Adrenal gland (tissue), 19 donors: ENCODE measurements at places on chromosomes 6 and 20. TPM values are rescaled to one million over a fixed set of nuclear protein-coding genes. Genes with fewer than 3 reads are reported as not detected.

GRCh38 chr20:52688345-52688744 is 283.8 kb upstream of the TSHZ2 start:
- H3K36me3 ChIP-seq = no peaks in the 10 kb centered on the region
- no peak for DNase-seq
- H3K27me3 ChIP-seq = peaks cover 3% of the 10 kb centered on the region
- no peaks in the 10 kb centered on the region for H3K4me1 ChIP-seq
- no peak overlapping the region for H3K4me3 ChIP-seq

DNA sequence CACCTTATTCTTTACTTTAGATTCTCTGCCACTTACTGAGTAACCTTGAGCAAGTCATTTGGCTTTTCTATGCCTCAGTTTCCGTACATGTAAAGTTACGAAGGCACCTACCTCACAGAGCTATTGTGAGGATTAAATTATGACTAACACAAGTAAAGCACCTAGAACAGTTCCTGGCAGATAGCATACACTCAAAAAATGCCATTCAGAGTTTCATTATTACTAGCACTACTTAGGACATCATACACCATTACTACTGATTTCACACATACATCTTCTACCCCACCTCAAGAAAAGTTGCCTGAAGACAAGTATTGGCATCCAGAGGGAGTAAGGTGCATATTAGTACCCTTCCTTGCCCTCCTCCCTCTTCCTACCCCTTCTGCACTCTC is 107.8 kb downstream of the OGFRL1 start:
- no peak overlapping the region for H3K4me3 ChIP-seq
- no peak overlapping the region for H3K27ac ChIP-seq
- DNase-seq = no peak
- H3K4me1 ChIP-seq = peaks cover 20% of the 10 kb centered on the region
- H3K27me3 ChIP-seq = no peaks in the 10 kb centered on the region

GRCh38 chr6:138004430-138005287 is 102.6 kb downstream of the PERP start:
- no peak overlapping the region for H3K4me3 ChIP-seq
- no peaks in the 10 kb centered on the region for H3K36me3 ChIP-seq
- DNase-seq = no peak
- no peaks in the 10 kb centered on the region for H3K27me3 ChIP-seq
- H3K4me1 ChIP-seq = no peaks in the 10 kb centered on the region

SEL1L2 gene
- total RNA-seq = not detected

GRCh38 chr20:23138682-23139081 is 52.6 kb upstream of the CD93 start:
- H3K27me3 ChIP-seq = no peaks in the 10 kb centered on the region
- H3K4me3 ChIP-seq = no peak overlapping the region
- no peak for DNase-seq
- no peaks in the 10 kb centered on the region for H3K36me3 ChIP-seq
- H3K27ac ChIP-seq = no peak overlapping the region

- no peak overlapping the region for H3K27ac ChIP-seq
- no peak for DNase-seq
- no peaks in the 10 kb centered on the region for H3K27me3 ChIP-seq
- H3K4me3 ChIP-seq = no peak overlapping the region
- H3K36me3 ChIP-seq = no peaks in the 10 kb centered on the region
Observed at GRCh38 chr6:112033791-112034615, 19.9 kb upstream of the CCN6 start.

GNMT gene
- 0.39 TPM for total RNA-seq

DNA sequence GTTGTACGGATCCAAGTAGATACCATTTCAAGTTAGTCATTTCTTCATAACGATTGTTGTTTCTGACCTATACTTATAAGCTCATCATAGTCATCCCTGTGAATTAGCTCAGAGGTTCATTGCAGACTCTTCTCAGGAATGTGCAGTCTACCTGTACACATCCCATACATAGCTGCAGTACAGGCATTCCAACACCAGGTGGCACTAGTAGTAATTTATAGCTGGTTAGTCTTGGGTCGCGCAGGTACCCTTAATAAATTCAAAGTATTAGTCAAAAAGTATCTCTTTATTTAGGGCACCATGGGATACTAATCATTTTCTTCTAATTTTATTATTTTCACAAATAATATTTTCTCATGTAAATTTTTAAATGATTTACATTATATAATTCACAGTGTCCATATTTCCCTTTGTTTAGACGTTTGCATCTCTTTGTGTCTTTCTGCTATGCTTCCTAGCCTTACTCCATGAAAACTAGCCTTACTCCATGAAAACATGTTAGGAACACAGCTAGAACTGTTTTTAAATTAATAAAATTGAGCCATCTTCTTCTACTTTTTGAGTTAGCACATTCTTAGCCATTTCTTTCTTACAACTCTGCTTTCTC is 128.6 kb upstream of the FAM83B start:
- no peaks in the 10 kb centered on the region for H3K4me1 ChIP-seq
- H3K36me3 ChIP-seq = no peaks in the 10 kb centered on the region
- DNase-seq = peak; percentile 31
- no peak overlapping the region for H3K27ac ChIP-seq
- no peak overlapping the region for H3K4me3 ChIP-seq

GRCh38 chr6:34586327-34587040 is 30.4 kb upstream of the SPDEF start:
- peaks cover 10% of the 10 kb centered on the region for H3K36me3 ChIP-seq
- H3K27ac ChIP-seq = no peak overlapping the region
- no peak for DNase-seq
- H3K4me3 ChIP-seq = no peak overlapping the region
- H3K27me3 ChIP-seq = no peaks in the 10 kb centered on the region

SAMD3 gene
- total RNA-seq = 4.3 TPM

DNA sequence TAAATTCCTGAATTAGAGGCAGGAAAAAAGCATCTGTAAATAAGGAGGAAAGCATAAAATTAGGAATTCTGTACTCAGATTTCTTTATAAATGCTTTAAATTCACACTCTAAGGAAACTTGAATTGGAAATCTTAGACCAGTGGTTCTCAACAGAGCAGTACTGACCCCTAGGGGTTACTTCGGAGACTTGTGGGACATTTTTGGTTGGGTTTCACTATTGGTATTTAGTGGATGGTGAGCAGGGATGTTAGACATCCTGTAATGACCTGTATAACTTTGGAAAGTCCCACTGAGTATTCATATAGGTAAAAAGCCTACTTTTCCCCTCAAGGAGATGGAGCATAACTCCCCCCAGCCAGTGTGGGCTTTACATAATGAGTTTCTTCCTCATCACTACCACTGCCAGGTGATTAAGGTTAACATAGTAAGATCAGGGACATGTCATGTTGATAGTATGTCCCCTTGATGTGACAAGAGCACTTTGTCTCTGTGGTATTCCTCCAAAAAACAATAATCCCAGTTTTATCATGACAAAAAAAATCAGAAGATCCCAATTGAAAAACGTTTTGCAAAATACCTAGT is 31.0 kb downstream of the GLO1 start:
- H3K27ac ChIP-seq = no peak overlapping the region
- H3K4me1 ChIP-seq = peaks cover 12% of the 10 kb centered on the region
- DNase-seq = no peak

DNA sequence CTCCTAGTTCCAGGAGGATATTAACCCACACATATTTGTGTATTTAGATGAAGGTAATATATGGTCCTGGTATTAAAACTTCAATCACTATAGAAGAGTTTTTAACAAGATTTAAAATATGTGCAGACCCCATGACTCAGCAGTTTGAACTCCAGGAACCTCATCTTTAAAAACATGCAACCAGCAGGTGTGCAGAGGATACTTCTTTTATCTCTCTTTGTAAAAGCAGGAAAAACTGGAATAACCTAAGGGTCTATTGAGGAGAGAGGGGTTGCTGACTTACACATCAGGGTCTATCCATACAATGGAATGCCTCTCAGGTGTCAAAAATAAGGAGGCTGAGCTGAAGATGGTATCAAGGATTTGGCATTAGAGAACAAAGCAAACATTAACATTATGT is 36.9 kb upstream of the TFAP2C start:
- DNase-seq = no peak
- no peaks in the 10 kb centered on the region for H3K27me3 ChIP-seq
- no peaks in the 10 kb centered on the region for H3K4me1 ChIP-seq

DNA sequence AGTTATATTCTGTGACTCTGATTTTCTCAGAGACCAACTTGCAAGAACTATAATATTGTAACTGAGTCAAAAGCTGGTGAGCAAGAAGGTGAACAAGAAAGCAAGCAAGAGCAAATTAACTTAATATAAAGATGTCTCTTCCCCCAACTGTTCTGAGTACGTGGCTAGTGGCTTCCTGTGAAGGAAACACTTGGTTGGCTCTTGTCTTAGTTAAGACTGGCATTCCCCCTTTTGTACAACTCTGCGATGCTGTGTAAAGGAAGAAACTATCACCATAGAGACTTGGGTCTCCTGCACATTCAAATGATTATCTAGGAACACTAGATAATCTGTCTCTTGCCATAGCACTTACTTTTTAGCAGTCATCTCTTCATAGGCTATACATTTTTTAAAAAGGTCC is 47.3 kb upstream of the TNFAIP3 start:
- no peak for DNase-seq
- no peaks in the 10 kb centered on the region for H3K27me3 ChIP-seq
- peaks cover 15% of the 10 kb centered on the region for H3K4me1 ChIP-seq
- no peak overlapping the region for H3K27ac ChIP-seq

RIPPLY2 gene
- total RNA-seq = not detected

KIAA0408 gene
- 1.8 TPM for total RNA-seq

DNA sequence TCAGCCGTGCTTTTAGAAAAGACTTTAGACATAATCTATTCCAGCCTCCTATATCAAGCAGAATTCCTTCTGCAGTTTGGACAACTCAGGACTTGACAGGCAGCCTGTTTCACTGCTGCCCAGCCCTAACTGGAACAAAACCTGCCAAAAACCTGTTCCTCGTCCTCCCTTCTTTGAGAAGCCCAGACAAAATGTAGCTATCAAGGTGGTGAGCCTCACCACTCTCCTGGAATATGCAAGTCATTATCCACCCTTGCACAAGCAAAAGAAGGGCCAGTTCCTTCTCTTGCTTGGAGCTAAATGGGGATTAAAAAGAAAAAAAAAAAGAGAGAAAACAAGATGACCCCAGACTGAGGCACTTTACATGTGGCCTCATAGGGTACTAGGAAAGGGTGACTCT is 64.2 kb downstream of the TFAP2A start:
- no peaks in the 10 kb centered on the region for H3K36me3 ChIP-seq
- no peaks in the 10 kb centered on the region for H3K27me3 ChIP-seq
- no peak overlapping the region for H3K4me3 ChIP-seq
- H3K27ac ChIP-seq = no peak overlapping the region

DNA sequence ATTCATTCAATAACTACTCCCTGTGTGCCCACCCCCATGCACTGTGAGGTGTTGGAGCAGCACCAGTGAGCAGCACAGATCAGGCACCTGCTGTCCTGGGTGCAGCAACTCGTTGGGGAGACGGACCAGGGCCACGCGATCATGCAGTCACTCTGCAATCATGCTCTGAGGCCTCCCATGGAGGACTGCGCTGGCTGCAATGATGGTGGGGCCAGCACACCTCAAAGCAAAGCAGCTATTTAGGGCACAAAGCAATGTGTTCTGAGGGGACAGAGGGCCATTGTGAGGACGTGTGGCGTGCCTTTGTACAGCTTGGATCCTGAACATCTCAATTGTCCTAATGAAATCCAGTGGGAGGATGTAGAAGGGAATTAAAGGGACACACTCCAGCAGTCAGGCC is 41.0 kb upstream of the MPC1 start:
- H3K27ac ChIP-seq = no peak overlapping the region
- H3K4me3 ChIP-seq = no peak overlapping the region
- DNase-seq = no peak
- H3K4me1 ChIP-seq = no peaks in the 10 kb centered on the region
- H3K27me3 ChIP-seq = no peaks in the 10 kb centered on the region

LRRC73 gene
- 8.2 TPM for total RNA-seq

DNA sequence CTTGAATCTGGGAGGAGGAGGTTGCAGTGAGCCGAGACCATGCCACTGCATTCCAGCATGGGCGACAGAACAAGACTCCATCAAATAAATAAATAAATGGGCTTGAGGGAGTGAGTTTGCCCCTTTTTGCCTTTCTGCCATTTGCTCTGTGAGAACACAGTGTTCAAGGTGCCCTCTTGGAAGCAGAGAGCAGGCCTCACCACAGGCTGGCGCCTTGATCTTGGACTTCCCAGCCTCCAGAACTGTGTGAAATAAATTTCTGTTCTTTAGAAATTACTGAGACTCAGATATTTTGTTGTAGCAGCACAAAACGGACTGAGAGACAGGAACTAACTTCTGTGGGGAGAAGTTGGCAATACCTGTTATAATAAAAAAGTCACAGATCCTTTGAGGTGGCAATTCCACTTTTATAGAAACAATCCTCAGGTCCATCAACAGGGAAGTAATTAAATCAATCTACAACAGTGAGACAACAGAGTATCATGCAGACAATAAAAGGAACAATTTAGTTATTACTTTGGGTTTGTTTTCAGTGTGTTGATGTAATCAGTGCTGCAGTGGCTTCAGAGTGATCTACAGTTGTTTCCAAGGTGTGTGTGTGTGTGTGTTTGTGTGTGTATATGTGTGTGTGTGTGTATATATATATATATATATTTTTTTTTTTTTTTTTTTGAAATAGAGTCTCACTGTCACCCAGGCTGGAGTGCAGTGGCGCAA is 24.5 kb downstream of the PKIG start:
- H3K36me3 ChIP-seq = no peaks in the 10 kb centered on the region
- H3K27me3 ChIP-seq = no peaks in the 10 kb centered on the region
- H3K27ac ChIP-seq = no peak overlapping the region
- no peak overlapping the region for H3K4me3 ChIP-seq
- no peak for DNase-seq
- peaks cover 52% of the 10 kb centered on the region for H3K4me1 ChIP-seq

HCRTR2 gene
- 0.41 TPM for total RNA-seq

WFDC5 gene
- total RNA-seq = not detected

ZNF337 gene
- 12.0 TPM for total RNA-seq

DNA sequence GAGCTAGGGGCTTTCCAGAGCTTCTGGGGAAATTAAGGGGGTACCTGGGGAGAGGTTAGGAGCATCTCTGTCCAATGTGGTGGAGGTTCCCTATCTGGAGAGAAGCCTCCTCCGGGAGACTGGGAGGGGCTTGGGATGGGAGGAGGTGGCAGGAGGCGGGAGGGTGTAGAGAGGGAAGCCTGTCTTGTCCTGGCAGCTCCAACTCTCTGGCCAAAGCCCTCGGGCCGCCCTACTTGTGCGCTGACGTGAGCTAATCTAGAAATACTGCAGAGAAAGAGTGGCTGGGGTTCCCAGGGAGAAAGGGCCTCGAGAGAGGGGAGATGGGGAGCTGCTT is 1.6 kb upstream of the SLC32A1 start:
- no peak overlapping the region for H3K4me3 ChIP-seq
- H3K27ac ChIP-seq = no peak overlapping the region
- peaks cover 73% of the 10 kb centered on the region for H3K27me3 ChIP-seq
- H3K4me1 ChIP-seq = no peaks in the 10 kb centered on the region
- no peaks in the 10 kb centered on the region for H3K36me3 ChIP-seq
- DNase-seq = no peak

GRCh38 chr20:288956-289692 is 1.4 kb downstream of the C20orf96 start:
- H3K4me3 ChIP-seq = no peak overlapping the region
- H3K36me3 ChIP-seq = no peaks in the 10 kb centered on the region
- H3K4me1 ChIP-seq = peaks cover 10% of the 10 kb centered on the region
- no peak for DNase-seq
- H3K27me3 ChIP-seq = no peaks in the 10 kb centered on the region

CGA gene
- 0.34 TPM for total RNA-seq
